ENCODE measurements at places on chromosomes 1 and 21. TPM values are rescaled to one million over a fixed set of nuclear protein-coding genes. Genes with fewer than 3 reads are reported as not detected.

DNA sequence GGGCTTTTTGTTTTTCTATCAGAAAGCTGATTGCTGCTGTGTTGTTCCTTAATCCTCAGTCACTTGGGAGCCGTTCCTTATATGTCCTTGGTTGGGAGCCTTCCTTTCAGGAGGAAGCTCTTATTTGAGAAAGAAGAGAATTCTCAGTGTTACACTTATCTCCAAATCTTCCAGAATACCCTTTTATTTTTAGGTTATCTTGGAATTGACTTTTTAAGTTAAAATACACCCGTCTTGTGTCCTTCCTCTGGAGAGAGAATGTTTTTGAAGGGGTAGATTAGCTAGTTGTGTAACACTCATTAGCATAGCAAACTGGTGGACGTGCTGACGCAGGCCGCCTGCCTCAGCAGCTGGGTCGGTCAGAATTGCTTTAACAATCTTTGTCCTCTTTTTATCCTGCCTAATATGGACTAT lies 42.1 kb downstream of the LRRC8B start:
- no peak for DNase-seq

- no peak for DNase-seq
Observed at GRCh38 chr1:110008971-110009565, 24.5 kb downstream of the AHCYL1 start.

DNA sequence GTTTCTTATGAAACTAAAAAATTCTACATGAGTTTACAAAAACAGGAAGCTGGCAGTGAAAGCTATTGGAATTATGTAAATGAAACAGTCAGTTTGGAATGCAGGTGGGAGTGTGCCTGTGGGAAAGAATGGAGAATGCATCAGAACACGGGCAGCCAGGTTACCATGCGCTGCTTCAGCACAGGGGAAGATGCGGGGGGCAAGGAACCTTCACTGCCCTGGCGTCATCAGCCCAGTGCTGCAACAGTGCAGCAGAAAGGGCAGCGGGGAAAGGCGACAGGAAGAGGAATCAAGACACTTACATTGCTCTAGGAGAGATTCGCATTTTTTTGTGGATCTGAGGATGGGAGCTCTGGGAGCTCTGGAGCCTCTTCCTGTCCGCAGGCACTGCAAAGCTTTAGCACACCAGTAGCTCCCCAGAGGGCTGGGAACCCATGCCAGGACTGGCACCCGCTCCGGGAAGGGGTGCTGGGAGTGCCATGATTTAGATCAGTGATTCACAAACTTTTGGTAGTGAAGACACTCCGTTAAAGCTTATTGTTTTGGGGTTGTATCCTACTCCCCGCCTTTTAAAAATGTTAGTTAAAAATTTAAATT lies 64.1 kb upstream of the WDR26 start:
- peak; percentile 36 for DNase-seq

GRCh38 chr21:31917108-31917507 lies 44.3 kb downstream of the HUNK start:
- DNase-seq: no peak

GRCh38 chr1:84919461-84919970 lies 26.5 kb upstream of the LPAR3 start:
- DNase-seq: peak; percentile 7

- no peak for DNase-seq
Observed at GRCh38 chr1:59631561-59632255, 183.0 kb upstream of the HOOK1 start.

DNA sequence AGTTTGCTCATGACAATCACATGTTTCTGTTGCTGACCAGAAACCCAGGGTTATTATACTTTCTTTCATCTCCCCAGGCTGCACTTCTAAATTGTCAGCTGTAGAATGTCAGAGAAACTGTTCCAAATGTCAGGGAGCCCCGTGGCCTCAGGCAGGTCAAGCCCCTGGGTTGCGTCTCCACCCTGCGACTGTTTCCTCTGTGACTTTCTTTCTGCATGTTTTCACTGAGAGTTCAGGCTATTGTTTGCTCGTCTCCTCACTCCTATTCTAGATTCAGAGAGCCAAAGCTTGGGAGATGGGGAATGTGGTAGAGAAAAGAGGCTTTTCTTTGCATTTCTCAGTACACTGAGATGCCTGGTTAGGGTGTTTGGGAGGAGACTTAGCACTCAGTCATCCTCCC lies 97.4 kb downstream of the CENPF start:
- DNase-seq: no peak

- no peak for DNase-seq
Observed at GRCh38 chr1:237685551-237685950, 205.2 kb downstream of the ZP4 start.

DNA sequence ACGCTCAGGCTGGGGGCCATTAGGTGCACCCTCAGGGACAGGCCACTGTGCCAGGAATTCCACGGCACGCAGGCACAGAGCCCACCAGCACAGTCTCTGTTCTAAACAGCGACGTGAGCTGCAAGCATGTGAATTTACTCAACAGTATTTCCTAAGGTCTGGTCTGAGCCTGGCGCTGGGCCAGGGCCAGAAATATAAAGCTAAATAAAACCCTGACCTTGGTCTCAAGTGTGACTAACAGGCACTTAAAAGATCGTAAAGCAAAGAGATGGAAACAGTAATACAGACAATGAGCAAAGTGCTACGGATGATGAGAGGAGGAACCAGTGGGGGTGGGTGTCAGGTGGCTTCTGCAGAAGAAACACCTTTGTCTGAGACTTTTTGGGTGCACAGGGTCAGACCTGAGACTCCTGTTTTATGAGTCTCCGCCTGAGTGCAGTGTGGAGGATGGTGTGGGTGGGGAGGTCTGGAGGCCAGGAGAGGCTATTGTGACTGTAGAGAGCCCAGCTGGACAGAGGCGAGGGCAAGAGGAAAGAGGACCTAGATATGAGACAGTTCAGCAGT lies 53.4 kb upstream of the EDN2 start:
- DNase-seq: no peak

RYR2 gene
- total RNA-seq: not detected

GRCh38 chr1:90824551-90824950 lies 107.4 kb upstream of the BARHL2 start:
- no peak for DNase-seq

- no peak for DNase-seq
Observed at GRCh38 chr1:9737671-9738070, 86.1 kb downstream of the CLSTN1 start.

RIMS3 gene
- 4.7 TPM for total RNA-seq

GRCh38 chr1:193479187-193479586 lies 292.8 kb upstream of the B3GALT2 start:
- DNase-seq: peak; percentile 95
